ENCODE measurements at places on chromosomes 16 and 17. TPM values are rescaled to one million over a fixed set of nuclear protein-coding genes. Genes with fewer than 3 reads are reported as not detected.

Gene C17orf100
- polyA plus RNA-seq, result 7.1 TPM

Gene CCL4
- polyA plus RNA-seq, result 1.2 TPM

Gene SDR42E2
- polyA plus RNA-seq, result 0.76 TPM

Gene CNTNAP1
- 0.94 TPM for polyA plus RNA-seq

Gene ACSF2
- 5.5 TPM for polyA plus RNA-seq

Gene STAT5A
- polyA plus RNA-seq, result 90.9 TPM

Gene FOXF1
- polyA plus RNA-seq, result not detected

Gene MSL1
- 9.5 TPM for polyA plus RNA-seq

Gene HOXB8
- not detected for polyA plus RNA-seq

Gene CCL13
- not detected for polyA plus RNA-seq

Gene ELOB
- polyA plus RNA-seq, result 322 TPM
